Left hindlimb (tissue), 1 donor: ENCODE measurements at places on chromosomes 7 and 10.

DNA sequence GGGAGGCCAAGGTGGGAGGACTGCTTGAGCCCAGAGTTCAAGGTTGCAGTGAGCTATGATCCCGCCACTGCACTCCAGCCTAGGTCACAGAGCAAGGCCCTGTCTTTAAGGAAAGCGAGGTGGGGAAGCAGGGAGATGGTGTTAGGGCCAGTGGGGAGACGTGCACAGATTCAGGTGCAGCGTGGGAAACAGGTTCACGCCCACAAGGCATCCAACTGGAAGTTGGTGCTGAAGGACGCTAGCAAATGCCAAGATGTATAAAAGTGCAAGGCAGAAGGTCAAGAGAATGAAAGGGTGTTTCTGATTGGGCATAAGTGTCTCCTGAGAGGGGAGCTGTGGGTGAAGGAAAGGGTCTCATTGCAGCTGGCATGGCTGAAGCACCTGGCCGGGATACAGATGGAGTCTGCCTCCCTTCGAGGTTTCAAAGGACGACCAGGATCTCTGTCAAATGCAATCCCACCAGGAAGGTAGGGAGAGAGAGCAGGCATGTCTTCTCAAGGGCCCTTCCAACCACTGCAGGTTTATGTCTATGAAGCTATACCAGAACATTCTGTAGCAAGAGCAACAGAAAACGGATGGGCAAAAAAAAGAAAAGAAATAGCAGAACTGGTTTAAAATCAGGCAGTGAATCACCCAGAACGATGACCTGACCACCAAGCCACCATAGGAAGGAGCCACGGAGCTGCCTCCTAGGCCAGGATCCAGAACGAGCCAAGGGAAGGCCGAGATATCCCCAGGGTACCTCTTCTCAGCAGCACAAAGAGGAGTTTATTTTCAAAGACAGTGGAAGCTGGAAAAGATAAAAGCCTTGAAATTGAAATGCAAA lies 43.2 kb downstream of the GSDME start:
- no peak for DNase-seq

- DNase-seq = no peak
Observed at GRCh38 chr7:123979876-123980275, 53.0 kb downstream of the TMEM229A start.

DNA sequence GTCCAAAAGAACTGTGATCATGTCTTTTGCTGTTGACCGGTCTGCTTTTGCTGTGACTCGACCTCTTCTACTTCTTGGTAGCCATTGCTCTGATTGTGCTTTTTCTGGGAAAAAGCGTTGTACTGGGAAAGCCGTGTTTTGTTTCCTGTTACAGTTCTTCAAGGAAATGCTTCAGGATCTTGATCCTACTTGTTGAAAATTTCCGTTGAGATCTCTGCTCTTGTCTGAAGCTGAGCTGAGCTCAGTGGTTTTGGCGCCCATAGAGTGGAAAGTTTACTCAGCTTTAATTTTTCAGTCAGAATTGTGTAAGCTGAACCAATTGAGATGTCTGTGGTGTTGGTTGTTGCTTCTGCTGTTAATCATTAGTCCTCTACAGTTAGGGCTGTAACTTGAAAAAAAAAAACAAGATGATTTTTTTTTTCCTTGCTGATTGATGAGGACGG lies 302.2 kb downstream of the CCDC3 start:
- no peak for DNase-seq

- DNase-seq = no peak
Observed at GRCh38 chr10:57395923-57396322, 871.8 kb downstream of the IPMK start.

DNA sequence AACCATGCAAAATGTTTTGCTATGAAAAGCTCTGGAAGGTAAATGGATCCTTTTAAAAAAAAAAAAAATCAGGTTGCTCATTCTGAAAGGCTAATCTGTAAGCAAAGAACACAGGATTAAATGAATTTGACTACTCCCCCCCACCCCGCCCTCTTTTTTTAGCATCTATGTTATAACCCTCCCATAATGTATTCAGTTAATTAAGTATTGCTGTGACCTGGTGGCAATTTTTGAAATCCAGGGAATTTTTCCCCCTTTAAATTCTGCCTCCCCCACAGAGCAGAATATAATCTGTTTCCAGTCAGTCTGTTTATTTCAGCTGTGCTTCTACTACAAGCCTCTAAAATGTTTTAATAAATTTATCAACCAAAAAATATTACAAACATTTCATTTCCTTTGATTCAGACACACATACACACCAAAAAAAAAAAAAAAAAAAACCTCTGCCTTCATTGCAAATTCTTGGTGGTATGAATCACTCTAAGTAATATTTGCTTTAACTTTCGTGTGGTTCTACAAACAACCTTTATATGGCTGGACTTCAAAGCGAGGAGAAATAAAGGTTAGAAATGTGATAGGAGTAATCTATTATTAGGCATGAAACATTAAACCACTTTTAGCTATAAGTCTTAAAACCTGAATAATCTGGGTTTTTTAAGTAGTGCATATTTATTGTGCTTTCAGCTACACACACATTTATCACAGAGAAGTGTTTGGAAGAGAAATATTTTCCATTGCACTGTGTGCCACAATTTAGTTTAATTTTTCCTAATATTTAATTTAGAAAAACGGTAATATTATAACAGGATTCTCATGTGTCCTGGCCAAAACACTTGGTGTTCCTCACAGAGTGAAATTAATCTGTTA lies 64.4 kb upstream of the ARID5B start:
- no peak for DNase-seq

GRCh38 chr7:36407636-36408550 lies 18.2 kb downstream of the ANLN start:
- no peak for DNase-seq

GRCh38 chr10:5698062-5698461 lies 13.4 kb downstream of the TASOR2 start:
- no peak for DNase-seq

DNA sequence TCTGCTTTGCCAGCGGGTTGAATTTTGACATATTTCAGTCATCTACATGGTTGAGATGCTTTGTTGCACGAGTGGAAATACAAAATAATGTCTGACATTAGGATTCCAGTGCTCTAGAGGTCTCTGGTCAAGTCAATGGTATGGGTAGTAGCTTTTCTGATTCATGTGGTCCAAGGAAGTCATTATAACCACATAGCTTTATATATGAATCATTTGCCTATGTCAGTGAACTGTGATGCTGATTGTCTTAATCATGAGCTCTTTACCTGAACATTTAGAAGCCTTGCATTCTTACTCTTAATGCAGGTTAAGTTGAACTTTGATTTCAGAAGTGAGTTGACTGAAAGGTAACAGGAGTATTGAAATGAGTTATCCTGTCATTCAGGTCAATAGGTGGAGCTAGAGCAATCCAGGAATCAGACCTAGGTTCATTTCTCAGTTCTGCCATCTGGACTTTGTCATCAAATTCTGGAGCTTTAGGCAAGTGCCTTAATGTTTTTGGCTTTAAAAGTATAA lies 3.3 kb downstream of the MAPK8 start:
- no peak for DNase-seq

DNA sequence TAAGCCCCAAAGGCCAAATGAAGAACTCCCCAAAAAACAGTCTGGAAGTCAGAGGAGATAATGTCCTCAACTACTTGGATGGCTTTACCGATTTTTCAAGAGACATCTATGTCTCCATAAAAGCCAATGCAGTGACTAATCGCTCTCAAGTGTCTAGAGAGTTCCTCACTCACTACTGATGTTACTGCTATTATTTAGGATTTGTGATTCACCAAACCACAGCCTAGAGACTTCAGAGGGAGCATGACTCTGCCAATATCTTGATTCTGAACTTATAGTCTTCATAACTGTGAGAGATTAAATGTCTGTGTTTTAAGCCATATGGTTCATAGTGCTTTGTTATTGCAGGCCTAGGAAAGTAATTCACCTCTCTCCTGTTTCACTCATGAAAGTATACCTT lies 160.2 kb downstream of the IPMK start:
- no peak for DNase-seq

- no peak for DNase-seq
Observed at GRCh38 chr10:50561816-50562215, 61.9 kb downstream of the SGMS1 start.

DNA sequence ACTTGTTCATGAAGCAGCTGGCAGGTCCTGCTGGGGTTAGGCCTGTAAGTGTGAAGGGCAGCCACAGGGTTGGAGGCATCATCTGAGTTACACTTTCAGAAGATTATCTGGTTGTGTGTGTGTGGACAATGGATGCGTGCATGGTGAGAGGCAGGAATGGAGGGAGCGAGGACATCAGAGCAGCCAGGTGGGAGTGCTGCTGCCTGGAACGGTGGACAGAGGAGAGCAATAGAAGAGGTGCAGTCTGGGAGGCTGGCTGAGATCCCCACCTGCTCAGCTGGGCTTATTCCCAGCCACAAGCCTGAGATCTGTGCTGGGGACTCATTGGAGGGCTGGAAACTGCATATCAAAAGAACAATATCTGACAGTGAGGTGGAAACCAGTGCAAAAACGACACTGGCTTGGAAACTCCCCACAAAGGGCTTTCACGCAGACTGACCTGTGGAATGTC lies 17.9 kb downstream of the ZNF488 start:
- DNase-seq = no peak

DNA sequence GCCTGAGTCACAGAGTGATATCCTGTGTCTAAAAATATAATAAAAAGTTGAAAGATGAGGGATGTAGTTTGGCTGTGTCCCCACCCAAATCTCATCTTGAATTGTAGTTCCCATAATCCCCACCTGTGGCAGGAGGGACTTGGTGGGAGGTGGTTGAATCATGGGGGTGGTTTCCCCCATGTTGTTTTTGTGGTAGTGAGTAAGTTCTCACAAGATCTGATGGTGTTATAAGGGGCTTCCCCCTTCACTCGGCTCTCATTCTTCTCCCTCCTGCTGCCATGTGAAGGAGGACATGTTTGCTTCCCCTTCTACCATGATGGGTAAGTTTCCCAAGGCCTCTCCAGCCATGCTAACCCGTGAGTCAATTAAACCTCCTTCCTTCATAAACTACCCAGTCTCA lies 25.1 kb upstream of the UBE3C start:
- no peak for DNase-seq

DNA sequence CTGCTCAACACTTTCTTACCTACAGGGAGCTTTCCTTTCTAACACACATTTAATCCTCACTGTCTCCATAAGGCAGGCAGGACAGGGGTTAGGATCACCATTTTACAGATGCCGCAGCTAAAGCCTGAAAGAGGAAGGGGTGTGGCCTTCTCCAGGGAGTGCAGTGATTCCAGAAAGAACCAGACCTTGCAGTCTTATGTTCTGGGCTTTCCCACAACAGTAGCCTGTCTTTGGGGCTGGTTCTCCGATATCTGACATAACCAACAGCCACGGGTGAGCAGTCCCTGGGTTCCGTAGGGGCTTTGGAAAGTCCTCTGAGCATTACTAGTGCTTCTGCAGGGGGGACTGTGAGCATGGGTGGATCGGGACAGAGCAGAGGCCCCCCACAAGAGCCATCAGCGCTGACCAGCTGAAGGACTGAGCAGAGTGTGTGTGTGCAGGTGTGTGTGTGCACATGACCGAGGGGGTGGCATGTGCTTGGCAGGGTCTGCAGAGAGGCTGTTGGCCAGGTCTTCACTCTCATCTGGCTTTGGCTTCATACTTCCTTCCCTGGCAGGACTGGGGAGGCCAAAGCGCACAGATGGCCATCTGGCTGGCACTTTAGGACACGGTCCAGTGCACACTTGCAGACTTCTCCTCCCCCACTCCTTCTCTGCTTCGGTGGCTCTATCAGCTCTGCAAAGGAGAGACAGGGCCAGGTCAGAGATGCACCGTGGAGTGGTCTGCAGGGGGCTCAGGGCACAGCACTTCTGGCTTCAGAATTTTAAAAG lies 400.3 kb downstream of the RPS24 start:
- peak; percentile 31 for DNase-seq

GRCh38 chr10:115572740-115573455 lies 479.7 kb downstream of the ATRNL1 start:
- no peak for DNase-seq

GRCh38 chr7:146022776-146023175 lies 93.8 kb upstream of the CNTNAP2 start:
- DNase-seq = no peak

DNA sequence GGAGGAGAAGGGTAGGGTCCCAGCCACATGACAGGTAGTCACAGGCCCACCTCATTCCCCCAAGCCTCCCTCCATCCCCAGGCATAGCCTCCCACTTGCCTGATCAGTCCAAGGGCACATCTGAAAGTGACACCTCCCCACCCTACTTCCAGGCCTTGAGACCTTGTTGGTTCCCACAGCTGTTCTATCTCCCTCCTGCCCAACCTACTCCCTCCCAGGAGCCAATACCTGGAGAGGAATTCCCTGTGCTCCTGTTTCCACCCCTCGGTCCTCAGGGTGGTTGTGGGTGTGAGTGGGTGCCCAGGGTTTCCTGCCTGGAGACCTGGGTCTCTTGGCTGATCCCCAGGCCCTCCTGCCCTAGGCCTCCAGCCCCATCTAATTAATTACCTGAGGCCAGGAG lies 11.6 kb upstream of the IMPDH1 start:
- DNase-seq = no peak

DNA sequence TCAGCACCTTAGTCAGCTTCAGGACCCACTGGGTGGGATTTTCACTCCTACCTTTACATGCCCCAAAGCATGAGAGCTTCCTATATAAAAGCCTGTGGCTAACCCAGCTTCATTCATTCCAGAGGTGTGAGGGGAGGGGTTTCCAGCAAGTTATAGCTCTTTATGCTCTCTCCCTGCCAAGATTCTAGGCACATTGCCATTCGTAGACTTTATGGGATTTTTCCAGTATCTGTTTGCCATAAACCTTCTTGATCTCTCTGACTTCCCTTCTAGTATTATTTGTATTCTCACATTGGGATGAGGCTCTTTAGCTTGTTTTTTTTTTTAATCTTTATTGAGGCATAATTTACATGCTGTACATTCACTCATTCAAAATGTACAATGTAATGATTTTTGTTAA lies 67.5 kb downstream of the POU6F2 start:
- DNase-seq = no peak

DNA sequence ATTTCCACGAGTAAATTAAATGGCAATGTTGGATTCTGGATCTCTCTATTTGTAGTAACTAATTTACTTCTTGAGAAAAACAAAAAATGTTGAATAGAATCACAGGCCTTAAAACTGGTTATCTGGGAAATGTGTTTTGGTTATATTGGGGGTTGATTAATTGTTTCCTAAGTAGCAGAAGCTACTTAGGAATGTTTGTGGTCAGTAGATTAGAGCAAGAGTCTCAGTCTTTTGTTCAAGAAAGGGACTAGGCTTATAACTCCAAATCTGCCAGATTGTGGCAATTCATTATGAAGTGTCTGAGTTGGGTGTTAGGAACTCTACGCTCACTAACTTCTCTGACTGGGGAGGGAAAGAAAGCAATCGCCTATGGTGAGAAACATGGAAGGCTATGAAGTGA lies 244.3 kb upstream of the PHYHIPL start:
- no peak for DNase-seq

- DNase-seq = no peak
Observed at GRCh38 chr10:69912589-69912988, 110.9 kb downstream of the COL13A1 start.

- DNase-seq = no peak
Observed at GRCh38 chr10:102627291-102627735, 17.0 kb upstream of the TRIM8 start.

DNA sequence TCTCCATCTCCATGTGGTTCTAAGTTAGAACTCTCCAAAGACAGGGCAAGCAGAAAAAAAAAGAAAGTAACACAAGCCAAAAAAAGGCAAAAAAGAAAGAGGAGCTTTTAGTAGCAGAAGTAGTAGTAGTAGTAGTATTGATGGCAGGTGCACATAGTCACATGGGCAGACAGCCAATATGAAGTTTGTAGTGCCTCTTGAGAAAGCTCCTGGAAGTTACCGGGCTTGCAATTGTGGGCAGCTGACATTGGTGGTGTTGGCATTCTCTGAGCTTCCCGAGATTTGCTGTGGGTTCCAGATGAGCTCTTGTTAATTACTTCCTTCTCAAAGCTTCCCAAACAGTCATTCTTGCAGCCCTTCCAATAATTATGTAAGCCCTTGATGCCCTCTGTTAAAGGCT lies 1128.5 kb downstream of the TYW1 start:
- no peak for DNase-seq
